Pons (tissue), 1 donor: ENCODE measurements at places on chromosomes 2 and 18.

DNA sequence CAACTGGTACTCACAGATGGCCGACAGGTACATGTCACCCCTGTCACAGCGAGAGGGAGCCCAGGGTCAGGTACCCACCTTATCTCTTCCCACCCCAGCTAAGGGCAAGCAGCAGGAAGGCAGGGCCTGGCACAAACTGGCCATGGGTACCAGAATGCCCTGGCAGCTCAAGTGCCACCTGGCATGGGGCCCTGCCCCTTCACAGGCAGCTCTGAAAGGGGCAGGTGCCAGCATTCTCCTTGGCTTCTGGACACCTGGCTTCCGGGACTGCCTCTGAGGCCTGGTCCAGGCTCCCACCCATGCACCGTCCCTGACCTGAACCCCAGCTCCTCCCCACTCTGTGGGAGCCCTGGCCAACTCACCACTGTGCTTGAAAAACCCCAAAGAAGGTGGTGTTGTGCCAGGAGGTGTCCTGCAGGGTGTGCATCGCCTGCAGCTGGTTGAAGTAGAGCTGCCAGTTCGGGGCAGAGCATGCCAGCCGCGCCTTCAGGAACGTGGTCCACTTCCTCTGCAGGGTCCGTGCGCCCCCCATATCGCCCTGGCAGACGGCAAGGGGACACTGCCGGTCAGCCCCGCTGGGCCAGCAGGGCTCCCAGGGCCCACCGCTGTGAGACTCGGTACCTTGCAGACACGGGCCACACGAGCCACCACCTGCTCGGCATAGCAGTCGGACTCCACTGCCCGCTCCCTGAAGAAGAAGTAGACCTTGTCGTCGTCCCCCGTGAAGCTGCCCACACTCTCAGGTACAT lies 5.4 kb downstream of the SEMA4C start:
- no peak for DNase-seq

DNA sequence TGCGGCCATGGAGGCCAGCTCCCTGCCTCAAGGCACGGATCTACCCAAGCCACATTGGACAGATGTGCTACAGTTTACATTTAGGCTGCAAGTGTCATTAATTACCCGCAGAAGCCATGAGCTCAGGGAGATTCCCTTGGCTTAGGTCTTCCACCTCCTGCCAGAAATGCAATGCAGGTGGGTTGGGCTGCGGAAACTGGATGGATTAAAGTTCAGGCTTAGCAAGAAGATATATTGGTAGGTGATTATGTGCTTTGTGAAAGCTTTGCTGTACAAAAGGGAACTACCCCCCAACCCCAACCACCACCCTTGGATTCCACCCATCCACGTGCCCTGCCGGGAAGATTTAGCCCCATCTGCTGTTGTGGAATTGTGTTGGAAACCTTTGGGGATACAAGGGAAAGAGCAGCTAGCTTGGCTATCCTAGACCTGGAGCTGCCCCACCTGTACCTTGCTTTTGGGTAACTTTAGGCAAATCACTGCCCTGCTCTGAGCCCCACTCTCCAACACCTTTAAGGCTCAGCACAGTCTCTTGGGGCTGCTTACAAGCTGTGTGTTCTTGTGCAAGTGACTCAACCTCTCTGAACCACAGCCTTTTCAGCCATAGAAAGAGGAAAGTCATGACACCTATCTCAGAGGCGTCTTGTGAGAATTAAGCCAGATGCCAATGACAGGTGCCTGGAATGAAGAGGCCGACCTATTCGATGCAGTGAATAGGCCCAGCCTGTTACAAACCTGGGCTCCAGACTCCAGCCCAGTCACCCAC lies 141.6 kb upstream of the GLI2 start:
- no peak for DNase-seq

GRCh38 chr2:152600697-152601096 lies 116.6 kb downstream of the PRPF40A start:
- no peak for DNase-seq

DNA sequence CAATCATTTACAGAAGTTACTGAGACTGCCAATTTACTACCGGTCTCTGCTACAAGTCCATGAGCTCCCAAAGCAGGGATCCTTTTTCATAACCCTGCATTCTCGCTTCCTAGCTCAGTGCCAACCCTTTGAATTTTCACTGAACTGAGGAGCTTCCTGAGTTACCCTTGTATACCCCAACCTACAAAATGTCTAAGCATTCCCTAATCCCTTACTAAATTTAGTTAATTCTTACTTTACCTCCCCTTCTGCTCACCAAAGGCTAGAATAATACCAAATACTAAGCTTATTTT lies 9.6 kb downstream of the MAT2A start:
- DNase-seq = peak; percentile 22

GRCh38 chr2:150182566-150183235 lies 304.8 kb downstream of the RND3 start:
- no peak for DNase-seq

DNA sequence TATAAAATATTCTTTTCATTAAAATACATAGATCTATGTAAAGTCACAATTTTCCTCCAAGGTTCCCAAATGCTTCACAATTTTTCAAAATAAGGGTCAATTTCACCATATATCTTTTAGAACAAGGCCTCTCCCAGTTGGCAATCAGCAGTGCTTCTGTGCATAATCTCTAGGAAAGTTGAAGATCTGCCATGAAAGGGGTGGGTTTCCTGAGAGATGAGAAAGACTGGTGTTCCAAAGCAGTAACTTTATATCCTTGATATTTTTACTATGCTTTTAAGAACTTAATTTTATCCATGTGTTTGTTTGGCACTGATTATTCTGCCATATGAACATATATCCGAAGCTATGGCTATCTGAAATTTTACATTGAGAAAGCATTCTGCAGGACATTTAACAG lies 199.4 kb upstream of the CYP26B1 start:
- DNase-seq = no peak

DNA sequence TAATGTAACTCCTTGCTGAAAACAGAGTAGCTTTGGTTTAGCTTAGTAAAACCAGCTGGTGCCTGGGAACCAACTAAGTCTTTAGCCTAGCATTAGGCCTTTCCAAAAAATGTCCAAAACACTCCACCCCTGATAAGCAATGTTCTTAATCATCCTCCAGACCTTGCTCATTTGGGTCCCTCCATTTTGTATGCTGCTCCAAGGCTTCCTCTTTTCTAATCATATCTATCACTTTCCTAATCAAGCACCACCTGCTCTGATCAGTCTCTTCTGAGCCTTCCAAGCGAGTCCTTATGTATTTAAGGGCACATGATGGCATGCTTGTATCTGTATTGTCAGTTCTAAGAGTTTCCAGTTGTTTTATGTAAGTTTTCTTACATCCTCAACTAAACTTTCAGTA lies 23.6 kb downstream of the THADA start:
- DNase-seq = no peak

- DNase-seq = no peak
Measured at GRCh38 chr2:48175254-48175653, 269.0 kb upstream of the FBXO11 start.

- DNase-seq = no peak
Measured at GRCh38 chr18:24536326-24536725, 75.9 kb downstream of the HRH4 start.

- DNase-seq = no peak
Measured at GRCh38 chr2:132991471-132992045, 321.6 kb upstream of the LYPD1 start.

DNA sequence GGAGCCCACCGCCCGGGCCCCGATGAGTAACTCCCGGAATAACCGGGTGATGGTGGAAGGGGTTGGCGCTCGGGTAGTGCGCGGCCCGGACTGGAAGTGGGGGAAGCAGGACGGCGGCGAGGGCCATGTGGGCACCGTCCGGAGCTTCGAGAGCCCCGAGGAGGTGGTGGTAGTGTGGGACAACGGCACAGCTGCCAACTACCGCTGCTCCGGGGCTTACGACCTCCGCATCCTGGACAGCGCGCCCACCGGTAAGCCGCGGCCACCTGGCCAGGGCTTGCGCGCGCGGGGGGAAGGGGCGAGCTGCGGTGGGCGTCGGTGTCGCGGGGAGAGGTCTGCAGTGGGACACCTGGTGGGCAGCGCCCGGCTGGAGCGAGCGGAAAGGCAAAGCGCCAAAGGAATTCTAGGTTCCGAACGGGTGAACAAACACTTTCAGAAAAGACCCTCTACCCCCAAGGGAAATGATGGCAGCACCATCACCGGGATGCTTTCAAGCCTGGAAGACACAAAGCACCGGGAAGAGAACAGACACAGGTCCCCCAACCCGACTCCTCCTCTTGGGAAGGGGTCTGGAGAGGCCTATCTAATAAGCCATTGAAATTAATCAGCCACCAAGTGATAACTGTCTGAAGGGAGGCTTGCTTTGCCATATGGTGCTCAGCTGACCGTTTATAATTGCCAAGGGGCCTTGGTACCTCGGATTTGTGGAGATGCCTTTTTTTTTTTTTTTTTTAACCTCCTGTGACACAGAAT lies 1.1 kb downstream of the MIB1 start:
- peak; percentile 15 for DNase-seq

DNA sequence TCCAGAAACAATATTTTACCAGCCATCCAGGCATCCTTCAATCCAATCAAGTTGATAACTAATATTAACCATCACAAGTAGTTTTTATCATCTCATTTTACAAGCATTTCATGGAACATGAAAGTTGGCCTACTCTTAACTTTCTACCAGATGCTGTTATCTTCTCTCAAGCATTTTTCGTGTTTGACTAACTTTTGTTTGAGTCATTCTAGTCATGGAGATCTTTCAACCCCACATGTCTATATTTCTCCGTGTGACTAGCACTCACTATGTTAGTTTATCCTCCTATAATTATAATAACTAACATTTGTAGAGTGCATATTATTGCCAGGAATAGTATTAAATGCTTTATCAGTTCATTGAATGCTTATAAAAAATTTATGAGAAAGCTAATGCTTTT lies 307.0 kb upstream of the CWC22 start:
- DNase-seq = no peak

DNA sequence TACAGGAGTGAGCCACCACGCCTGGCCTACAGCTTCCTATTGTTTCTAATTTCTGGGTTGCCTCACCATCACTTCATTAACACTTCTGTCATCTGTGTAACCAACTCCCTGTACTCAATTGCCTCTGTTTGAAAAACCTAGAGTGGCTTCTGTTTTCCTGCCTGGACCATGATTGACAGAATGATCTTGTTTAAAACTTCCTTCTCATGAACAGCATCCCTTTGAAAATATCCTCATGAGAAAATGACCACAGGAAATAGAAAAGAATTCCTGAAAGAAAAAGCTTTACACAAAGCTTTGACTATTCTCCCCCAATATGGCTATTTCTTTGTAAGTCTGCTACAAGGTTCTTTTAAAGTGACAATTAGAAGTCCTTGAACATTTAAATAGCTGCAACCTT lies 672.3 kb downstream of the ARHGAP15 start:
- no peak for DNase-seq

GRCh38 chr2:43033466-43034241 lies 192.8 kb downstream of the ZFP36L2 start:
- DNase-seq = no peak

DNA sequence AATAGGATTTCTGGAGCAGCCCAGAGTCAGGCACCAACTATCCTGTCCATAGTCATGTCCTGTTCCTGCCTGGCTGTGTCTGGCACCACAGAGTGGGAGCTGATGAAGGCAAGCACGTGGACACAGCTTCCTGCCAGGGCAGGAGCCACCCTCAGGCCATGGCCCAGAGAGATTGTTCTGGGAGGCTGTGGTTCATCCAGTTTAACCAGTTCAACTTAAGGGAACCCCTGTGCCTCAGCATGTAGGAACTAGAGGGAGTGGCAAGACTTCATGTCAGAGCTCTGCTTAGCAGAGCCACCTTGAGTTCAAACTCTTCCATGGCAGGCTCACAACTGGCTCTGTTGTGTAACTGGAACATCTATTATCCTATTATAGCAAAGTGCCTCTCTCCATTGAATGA lies 73.2 kb upstream of the NCKAP5 start:
- DNase-seq = peak; percentile 93

DNA sequence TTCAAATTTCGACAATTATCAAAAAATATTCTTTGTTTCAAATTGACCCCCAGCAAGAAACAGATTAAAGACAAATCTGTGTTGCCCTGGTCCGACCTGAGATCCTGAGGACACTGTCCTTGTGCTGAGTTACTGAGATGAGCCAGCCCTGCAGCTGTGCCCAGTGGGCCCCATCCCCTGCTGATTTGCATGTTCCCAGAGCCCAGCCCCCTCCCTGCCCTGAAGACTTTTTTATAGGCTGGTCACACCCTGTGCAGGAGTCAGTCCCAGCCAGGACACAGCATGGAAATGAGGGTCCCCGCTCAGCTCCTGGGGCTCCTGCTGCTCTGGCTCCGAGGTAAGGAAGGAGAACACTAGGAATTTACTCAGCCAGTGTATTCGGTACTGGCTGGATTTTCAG lies 31.4 kb upstream of the ZNG1B start:
- no peak for DNase-seq
